ENCODE measurements at places on chromosomes 5 and 9.

GRCh38 chr9:83167126-83167525 lies 104.2 kb upstream of the RASEF start:
- no peak for DNase-seq

- no peak for DNase-seq
Observed at GRCh38 chr5:37323607-37324006, 47.3 kb downstream of the NUP155 start.

DNA sequence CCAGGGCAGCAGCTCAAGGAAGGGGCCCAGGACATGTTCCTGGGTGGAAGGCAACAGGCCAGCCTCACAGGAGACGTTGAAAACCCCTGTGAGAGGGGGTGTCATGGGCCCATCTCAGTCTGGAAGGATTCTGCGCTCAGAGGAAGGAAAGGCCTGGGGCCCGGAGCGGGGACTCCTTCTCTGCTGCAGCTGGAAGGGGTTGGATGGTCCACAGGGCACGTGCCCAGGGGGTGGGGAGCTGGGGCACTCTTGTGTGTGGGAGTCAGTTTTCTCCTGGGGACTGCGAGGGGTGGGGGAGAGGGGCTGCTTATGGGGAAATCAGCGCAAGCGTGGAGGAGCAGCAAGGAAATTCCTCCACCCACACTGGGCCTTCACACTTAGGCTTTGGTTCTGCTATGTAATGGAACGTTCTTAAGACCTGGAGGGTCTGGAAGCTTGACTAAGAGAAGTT lies 2.9 kb upstream of the LPCAT1 start:
- no peak for DNase-seq

DNA sequence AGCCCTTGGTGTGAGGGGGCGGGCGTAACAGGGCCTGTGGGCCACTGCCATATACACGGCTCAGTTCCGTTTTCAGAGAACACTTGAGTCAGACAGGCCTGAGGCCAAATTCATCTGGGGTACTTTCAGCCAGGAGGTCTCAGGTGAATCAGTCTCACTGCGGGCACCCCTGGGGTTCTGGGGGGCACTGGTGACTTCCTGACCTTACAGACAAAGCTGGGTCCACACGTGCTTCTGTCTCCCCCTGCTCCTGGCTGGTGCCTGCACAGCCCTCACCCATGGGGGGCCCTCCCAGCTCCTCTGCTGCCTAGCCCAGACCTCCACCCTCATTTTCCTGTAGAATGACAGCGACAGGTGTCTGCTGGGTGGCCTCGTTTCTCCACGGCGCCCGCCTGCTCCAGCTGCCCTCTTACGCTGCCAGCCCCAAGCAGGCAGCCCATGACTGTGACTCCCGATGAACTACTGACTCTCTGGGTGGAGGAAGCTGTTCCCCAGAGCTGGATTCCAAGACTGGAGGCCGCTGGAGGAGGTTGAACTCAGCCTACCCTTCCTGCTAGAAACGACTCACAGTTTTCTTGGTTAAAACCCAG lies 374.1 kb upstream of the IRX4 start:
- DNase-seq = no peak

- peak; percentile 71 for DNase-seq
Observed at GRCh38 chr9:130713286-130713960, 19.8 kb downstream of the EXOSC2 start.

DNA sequence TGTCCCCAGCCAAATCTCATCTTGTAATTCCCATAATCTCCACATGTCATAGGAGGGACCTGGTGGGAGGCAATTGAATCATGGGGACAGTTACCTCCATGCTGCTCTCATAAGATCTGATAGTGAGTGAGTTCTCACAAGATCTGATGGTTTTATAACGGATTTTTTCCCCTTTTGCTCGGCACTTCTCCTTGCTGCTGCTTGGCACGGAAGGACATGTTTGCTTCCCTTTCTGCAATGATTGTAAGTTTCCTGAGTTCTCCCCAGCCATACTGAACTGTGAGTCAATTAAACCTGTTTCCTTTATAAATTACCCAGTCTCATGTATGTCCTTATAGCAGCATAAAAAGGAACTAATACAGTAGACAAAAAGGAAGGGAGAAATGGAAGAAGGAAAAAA lies 76.7 kb upstream of the CCNG1 start:
- DNase-seq = no peak

DNA sequence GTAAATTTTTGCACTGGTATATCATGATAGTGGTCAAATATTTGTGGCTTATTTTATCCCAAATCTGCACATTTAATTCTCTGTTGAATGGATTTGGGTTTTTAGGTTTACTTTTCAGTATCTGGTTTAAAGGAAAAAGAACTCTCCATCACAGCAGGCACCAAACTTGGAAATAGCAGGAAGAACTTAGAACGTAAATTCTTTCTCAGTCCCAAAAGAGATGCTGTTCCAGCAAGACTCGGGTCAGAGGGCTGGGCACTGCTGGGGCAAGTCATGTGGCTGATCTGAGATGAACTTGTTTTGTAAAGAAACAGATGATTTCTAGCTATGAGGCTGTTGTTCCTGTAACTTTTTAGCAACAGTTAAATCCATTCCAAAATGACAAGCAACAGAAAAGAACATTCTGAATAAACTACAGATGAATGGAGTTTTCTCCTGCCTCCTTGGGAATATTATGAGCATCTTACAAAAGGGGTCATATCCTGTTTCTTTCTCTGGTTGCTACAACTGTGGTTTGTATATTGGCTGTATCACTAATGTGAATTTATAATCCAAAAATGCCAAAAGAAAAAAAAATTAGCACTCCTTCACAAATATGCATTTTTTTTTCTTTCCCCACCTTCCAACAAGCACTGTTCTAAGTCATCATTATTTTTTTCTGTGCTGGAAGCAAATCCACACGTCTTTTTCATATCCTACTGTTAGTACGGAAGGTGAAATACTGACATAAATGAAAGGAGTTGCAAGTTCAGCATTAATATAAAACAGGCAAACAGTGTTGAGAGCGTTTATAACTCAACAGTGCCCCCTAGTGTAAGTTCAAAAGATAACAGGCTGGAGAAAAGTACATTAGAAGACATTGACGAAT lies 31.1 kb downstream of the OR2K2 start:
- DNase-seq = peak; percentile 76

DNA sequence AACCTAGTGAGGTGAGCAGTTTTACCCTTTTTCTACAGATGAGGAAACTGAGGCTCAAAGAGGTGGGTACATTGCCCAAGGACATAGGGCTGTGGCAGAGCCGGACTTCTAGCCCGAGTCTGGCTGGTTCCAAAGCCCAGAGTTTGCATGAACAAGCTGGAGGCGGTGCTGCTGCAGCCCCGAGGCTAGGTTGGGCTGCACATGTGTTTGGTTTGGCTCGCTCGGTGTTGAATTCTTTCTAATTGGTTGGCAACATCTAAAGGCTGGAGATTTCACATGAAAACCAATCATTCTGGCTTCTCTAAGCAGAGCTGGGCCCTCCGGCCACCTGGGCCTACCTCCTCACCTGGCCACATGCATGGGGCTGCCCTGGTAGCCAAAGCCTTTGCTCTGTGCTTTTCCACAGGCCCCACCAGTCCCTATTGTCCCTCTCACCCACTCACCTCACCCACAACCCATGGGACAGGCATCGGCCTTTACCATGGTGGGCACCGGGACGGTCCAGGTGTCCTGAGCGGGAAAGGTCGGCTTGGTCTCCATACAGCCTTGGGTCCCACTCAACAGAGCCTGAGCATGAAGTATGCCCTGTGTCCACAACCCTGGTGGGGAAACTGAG lies 262.3 kb downstream of the NSG2 start:
- DNase-seq = no peak

DNA sequence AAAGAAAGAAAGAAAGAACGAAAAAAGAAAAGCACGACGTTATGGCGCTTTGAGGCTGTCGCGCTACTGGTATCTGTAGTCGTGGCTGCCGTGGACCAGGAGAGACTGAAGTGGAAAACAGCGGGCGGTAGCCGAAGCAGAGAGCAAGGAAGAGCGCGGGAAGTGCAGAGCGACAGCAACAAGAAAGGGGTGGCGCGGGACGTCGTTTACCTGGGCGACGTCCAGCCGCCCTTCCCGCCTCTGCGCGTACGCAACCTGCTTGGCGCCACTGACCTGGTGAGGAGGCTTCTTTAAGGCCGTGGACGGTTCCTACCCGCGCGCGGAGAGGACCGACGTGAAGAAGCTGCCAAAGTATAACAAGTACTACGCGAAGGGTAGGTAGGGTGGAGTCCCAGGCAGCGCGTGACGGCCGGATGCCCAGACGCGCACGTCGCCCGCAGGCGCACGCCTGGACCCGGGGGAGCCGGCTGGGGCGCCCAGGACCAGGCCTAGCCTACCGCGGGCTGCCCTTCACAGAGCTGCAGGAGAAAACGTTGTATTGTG lies 15.4 kb downstream of the CCL28 start:
- peak; percentile 62 for DNase-seq

DNA sequence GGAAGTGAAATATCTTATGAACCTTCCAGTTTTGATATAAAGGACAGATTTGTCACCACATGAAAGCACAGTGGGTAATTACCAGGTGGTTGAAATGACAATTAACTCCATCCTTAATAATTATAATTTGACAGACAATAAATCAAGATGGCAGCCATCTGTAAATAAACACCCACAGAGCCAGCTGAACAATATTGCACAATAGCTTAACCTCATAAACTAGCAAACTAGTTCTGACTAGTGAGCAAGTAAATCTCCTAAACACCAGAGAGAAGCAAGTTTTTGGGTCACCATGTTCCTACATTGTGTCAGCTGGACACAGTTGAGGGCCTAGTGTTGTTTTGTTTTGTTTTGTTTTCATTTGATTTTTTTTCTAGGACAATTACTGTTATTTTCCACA lies 577.4 kb downstream of the ACTL7B start:
- no peak for DNase-seq

DNA sequence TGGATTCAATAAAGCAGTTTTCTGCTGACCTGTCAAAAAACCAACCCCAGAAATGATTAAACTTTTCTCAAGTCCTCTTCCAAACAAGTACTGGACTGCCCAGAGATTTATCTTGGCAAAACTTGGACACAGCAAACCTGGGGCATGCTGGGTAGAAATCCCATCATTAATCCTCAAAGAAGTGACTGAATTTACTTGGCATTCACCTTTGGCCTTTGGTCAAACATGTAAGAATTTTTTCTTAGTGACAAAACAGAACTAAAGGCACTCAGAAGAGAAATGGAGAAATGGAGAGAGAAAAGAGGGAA lies 248.6 kb upstream of the NREP start:
- DNase-seq = peak; percentile 73

DNA sequence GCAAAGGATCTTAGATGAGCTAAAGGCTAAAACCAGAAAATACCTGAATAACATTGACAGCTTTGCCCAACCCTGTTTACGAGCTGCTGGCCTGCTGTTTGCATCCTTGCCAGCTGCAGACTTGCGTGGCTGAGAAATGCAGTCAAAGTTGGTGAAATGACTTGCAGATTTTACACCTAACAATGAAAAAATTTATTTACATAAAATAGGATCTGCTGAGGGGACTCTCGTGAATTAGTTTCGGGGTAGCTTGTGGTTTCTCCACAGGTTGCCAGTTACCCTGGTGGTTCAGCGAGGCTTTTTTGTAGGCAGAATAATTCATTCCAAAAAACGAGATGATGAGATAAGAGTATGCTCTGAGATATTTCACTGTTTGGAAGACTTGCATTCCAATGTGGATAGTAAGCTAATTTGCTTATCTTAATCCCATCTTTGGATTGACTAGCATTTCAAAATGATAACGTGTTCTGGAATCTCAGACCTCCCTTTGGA lies 65.7 kb upstream of the FANCC start:
- peak; percentile 58 for DNase-seq

DNA sequence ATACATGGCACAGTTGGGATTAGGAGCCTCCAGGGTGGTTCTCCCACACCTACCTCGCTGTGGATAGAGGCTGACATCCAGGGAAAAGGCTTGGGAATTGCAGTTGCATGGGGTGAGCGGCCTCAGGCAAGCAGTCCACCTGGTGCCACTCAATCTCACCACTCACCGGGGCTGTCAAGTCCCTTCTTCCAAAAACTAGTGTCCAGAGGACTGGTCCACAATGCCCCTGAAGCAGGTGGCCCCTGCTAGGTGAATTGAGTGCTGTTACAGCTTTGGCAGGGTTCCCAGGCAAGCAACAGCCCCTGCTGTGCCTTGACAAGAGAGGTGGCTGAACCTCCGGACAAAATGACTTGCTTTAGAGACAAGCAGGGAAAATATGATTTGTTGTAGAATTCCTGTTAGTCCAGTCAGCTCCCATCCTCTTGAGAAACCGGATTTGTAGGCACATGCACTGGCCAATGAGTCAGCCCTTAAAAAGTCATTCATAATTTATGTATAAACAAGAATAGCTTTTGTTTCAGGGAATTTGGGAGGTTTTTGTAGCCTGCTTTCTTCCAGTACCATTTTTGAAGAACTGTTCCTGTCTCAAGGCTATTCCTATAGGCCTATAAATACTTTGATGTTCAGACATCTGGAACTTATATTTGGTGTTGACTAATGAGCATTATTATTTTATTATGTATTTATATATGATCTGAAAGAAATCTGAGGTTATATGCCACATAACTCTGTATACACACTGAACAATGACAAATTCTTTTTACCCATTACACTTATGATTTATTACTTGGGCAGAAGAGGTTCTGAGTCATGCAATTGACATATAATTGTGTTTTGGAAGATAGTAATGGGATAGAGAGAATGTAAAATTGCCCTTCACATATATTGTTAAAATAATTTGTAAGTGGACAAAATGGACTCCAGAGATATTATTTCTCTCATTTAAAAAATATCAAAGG lies 411.1 kb downstream of the ACTL7B start:
- peak; percentile 97 for DNase-seq

DNA sequence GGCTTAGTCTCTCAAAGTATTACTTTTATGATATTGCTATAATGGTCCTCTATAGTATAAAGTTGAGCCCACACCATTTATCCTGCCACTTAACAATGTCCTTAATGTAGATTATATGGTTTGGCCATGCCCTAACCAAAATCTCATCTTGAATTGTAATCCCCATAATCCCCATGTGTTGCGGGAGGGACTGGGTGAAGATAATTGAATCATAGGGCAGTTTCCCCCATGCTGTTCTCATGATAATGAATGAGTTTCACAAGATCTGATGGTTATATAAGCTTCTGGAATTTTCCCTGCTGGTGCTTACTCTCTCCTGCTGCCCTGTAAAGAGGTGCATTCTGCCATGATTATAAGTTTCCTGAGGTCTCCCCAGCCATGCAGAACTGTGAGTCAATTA lies 498.8 kb downstream of the RAB3C start:
- no peak for DNase-seq

GRCh38 chr9:134203224-134203623 lies 38.9 kb upstream of the RNU6ATAC start:
- no peak for DNase-seq

- no peak for DNase-seq
Observed at GRCh38 chr9:92612292-92612691, 57.6 kb downstream of the IPPK start.

DNA sequence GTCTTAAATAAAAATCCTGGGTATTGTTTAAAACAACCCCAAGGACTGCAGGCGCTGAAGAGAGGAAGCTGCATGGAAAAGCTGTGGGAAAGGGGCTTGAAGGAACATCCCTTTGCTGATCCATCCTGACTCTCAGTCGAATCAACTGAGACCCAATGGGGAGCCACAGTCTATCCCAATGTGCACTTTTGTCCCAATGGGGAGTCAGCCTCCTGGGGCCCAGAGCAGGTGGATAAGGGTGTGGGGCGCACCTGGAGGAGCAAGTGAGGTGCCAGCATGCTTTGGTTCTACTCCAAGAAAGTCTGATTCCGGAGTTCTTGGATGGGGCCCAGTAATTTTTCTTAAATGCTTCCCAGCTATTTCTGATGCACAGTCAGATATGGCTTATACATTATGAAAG lies 118.1 kb downstream of the COL23A1 start:
- no peak for DNase-seq
